ENCODE measurements at places on chromosomes 2 and 18.

DNA sequence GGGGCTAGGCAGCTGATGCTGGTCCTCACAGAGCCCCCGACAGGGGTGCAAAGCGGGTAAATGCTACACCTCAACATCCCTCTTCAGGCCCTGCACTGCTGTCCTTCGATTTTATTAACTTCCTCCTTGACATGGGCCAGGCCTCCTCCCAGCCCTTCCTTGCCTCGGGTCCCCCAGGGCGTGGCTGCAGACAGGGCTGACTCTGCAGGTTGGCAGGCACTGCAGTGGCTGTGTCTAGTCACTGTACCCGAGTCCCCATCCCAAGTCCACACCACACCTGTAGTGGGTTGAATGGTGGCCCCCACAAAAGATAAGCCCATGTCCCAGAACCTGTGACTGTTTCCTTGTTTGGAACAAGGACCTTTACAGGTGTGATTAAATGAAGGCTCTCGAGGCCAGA lies 140.2 kb downstream of the TWIST2 start:
- DNase-seq = no peak

- DNase-seq = no peak
Observed at GRCh38 chr2:240914645-240915525, 8.7 kb downstream of the CROCC2 start.

GRCh38 chr2:136030406-136030805 lies 45.0 kb upstream of the DARS1 start:
- no peak for DNase-seq

DNA sequence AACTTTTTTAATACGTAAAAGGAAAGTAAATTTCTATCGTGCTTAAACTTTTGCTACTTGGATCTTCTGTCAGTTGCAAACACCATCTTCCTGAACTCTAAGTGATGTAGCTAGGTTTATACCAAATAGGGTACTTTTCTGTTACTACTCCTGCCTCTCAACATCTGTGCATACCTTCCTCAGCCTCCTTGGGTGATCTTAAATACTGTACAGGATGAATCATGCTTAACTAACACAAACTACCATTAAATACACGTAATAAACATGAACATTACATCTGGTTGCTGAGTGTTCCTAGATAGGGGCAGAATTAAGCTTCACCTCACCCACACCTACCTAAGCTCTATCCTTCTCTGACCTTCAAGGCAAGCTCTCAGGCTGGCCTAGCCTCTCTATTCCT lies 398.0 kb downstream of the TXNL1 start:
- no peak for DNase-seq

- no peak for DNase-seq
Observed at GRCh38 chr2:43326101-43326825, 99.9 kb upstream of the ZFP36L2 start.

DNA sequence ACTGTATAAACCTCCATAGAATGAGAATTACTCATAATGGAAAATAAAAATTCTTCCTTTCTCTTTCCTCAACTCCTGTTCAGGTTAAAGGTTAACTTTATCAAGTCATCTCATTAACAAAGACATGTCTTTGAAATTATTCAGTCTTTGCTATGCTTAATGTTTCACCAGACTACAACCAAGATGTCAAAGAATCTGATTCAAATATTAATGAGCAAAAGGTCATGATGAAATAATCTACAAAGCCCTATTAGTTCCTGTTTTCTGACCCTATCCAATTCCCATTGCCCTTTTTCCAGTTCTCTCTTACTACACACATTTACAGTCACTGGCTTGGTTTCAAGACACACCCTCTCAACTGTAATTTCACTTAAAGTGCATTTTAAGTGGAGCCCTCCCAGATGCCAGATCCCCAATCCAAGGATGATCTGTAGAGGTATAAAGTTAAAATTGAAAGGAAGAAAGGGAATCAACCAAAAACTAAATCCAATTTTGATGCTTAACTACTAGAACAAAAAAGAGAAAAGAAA lies 246.9 kb upstream of the CYP26B1 start:
- DNase-seq = no peak

DNA sequence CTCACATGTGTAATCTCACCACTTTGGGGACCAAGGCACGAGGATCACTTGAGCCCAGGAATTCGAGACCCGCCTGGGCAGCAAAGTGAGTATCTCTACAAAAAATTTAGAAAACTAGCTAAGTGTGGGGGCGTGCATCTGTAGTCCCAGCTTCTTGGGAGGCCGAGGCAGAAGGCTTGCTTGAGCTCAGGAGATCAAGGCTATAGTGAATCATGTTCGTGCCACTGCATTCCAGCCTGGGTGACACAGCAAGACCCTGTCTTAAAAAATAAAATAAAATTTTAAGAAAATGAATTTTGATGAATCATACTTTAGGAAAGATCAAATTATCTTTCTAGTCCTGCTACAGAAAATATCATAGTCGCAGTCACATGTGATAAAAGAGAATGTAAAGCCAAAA lies 46.9 kb downstream of the CABYR start:
- no peak for DNase-seq

- DNase-seq = no peak
Observed at GRCh38 chr2:104049981-104050380, 803.9 kb upstream of the POU3F3 start.

- no peak for DNase-seq
Observed at GRCh38 chr2:143452817-143453451, 323.7 kb downstream of the ARHGAP15 start.

DNA sequence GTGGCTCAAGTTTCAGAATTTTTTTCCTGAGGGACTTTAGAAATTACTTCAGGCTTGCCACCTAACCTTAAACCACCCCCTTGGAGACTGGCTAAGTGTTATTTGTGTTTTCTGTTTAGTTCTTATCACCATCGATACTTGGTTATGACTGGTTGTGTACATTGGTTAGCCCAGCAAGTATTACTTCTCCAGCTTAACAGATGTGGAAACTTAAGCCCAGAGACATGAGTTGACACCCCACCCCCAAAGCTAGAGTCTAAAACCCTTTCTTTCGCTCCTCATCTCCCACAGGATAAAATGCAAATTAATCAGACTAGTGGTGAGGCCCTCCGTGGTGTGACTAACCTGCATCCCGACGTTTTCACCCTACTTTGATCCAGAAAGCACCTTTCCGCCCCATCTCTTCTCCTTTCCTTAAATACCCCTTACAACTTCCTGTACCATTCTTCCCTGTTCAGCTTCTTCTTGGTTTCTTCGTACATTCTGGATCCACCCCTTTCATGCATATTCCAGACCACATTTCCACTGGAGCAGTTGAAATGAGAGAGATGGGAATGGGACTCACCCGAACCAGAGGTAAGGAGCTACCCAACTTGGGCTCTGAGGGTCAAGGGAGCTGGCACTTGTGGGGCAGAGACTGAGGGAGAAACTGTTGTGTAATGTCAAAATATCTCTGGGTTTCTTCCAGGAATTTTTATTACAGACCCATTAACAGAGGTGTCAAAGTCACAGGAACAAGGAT lies 819 bp upstream of the MAP3K2 start:
- DNase-seq = no peak

DNA sequence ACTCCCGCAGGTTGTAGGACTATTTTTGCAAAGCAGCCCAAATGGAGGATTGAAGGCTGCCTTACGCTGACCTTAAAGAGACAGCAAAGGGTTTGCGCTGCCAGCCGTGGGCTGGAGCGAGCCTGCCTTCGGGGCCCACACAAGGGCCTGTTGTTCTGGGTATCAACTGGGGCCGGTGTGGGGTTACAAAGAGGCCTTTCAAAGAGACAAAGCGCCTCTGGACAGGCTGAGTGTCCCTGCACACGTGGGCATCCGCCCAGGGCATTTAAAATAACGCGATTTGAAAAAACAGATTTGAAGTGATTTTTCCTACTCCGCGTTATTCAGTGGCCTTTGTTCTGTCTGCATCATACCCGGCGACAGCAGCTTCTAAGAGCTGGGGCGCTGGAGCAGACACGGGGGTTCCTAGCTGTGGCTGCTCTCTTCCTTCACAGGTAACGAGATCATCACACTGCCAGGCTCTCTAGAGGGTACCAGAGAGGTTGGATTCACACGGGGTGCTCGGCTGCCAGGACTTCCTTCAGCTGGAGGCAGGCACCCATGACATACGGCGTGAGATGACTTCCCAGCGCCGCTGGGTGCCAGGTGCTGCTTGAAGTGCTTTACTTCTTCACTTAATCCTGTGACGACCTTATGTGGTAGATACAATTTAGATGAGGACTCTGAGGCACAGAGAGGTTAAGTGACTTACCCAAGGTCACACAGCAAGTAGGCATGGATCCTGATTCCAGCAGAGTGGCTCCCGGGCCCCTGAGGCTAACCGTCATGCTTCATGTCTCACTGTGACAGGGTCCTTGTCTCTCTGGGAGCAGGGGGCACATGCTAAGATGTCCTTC lies 32.2 kb downstream of the MAL start:
- no peak for DNase-seq

DNA sequence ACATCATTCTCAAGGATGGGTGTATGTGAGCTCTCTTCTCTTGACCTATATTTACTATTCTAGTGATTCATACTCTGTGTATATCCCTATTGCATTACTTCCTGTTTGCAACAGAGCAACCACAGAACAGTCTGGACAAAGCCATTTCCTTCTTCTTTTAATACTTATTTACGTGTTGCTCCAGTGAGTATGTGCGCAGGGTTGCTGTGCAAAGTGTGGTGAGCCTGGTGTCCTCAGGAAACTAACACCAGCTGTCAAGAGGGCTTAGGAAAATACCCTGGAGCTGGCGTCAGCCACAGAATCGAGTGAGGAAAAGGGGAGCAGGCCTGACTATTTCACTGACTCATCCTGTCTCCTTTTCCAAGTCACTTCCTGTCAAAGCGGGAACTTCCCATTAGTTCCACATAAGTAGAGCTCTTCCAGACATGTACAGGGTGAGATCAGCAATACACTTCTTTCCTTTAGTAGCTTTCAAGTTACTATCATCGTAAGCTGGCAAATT lies 214.1 kb upstream of the COPS8 start:
- DNase-seq = peak; percentile 88

DNA sequence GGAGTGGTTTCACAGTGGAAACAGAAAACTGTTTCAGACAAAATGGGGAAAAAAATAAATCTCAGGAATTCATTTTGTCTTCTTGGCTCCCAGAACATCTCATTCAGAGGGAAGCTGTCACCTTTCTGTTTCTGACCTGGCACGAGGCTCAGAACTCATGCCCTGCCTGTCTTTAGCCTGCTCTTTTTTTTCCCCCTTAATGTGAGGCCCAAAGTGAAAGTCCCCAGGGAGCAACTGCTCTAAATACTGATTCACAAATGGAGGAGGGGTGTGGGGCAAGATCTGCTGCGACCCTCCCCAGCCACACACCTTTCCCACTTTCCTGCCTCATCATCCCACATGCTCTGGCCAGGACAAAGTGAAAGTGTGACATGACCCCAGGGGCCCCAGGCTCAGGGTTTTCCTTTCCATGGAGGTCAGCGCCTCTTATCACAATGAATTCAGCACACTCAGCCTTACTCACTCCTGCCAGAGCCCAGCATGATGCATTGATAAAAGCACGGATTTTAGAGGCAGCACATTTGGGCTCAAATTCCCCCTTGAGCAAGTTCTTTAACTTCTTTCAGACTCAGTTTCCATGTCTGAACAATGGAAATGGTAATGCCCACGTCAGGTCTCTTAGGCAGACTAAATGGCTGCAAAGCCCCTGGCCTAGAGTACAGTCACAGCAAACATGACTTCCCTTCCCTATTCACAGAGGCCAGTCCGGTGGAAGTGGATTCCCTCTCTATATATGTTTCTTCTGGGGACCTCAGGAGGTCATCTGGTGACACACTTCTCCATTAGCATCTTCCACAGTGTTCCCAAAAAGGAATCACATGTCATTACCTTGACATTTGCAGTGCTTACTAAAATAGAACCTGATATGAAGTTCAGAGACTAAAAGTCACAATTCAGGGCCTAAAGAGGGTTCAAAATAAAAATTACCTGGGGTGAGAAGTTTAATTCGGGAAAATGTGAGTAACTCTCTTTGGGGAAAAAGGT lies 55.3 kb upstream of the TMEM163 start:
- DNase-seq = peak; percentile 19

All from RKO (cell line).